T follicular helper cell (primary cell): ENCODE measurements at places on chromosomes 3 and 15.

DNA sequence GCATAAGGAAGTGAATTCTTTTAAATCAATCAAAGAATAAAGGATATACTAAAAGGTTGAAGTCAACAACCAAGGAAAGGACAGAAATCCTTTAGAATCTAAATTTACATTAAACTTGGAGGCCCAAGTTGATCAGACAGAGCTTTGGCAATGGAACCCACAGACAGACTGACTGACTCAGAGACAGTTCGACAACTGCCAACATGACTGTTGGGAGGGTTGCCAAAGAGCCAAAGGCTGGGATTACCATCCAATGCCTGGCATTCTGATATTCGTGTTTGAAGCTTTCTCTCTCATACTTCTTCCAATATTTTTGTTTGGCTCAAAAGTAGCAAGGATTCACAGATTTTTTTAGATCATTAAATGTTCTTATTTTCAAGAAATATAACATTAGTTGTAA is 406.1 kb downstream of the PLCL2 start:
- DNase-seq: no peak

DNA sequence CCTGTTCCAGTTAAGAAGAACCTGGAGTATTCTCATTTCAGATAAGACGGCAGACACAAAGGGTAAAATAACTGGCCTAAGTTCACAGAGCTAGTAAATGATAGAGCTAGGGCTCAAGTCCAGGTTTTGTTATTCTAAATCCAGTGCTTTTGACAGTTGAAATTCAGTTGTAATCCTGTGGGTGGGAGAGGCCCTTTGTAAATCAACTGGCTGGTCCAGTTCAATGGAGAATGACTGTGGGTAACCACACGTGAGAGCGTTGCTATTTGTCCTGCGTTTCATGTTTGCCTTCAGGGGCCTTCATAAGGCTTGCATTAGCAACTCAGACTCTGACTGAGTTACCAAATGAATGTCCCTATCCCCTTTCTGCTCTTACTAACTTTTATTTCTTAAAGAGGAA is 24.2 kb upstream of the CD96 start:
- no peak for DNase-seq

- DNase-seq: no peak
Measured at GRCh38 chr3:16886303-16886683, 1.5 kb downstream of the PLCL2 start.

- no peak for DNase-seq
Measured at GRCh38 chr15:88490036-88490435, 22.5 kb downstream of the MRPS11 start.

DNA sequence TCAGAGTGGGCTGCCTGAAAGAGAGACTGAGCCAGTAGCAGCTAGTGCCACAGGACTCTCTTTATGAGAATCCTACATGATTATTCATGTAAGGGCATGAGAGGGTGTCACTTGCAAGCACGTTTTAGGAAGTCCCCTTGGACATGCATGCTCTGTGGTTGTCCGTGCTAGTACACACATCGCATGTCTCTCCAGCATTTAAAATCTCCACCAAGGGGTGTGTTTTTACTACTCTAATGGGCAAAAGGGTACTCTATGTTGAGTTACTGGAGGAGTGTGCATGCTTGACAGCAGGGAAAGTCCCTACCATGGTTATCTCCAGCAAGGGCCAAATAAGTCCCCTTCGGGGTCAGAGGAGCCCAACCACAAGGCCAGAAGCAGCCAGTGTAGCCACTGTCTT is 70.7 kb downstream of the DCLK3 start:
- DNase-seq: no peak

DNA sequence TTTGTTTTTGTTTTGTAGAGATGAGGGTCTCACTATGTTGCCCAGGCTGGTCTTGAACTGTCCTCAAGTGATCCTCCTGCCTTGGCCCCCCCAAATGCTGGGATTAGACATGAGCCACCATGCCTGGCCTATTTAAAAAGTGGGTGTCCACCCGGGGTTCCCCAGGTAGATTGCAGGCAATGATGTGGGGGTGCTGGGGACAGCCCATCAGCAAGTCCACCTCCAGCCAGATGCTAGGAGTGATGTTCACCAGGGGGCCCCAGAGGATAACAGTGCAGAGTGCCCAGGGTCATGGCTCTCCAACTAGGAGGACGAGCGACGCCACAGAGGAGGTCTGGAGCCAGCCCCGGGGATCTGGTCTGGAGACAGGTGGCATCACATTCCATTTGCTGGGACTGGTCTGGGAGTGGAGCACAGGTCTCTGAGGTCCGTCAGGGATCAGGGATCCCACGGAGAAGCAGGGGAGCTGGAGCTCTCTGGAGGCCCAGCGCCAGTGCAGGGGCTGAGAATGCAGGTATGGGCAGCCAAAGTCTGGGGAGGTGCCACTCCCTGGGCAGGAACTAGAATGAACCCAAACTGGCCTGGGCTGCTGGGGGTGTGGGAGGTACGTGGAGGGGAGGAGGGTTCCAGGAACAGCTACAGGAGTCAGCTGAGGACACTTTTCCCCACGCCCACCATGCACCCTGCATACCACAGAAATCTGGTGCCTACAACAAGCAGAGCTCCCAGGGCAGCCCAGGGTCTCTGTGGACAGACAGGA is 51.2 kb upstream of the PCSK6 start:
- DNase-seq: no peak
